ENCODE measurements at places on chromosomes 2 and 18. TPM values are rescaled to one million over a fixed set of nuclear protein-coding genes. Genes with fewer than 3 reads are reported as not detected.

Gene DSC3
- total RNA-seq = 0.04 TPM

Gene LHCGR
- not detected for total RNA-seq

Gene ACADL
- total RNA-seq = not detected

Gene REG3A
- not detected for total RNA-seq

Gene CASP8
- 14.0 TPM for total RNA-seq
